Activated B cell treated with CpG ODN at 0.5 μM for 24 hours (primary cell): ENCODE measurements at places on chromosomes 1 and 21. TPM values are rescaled to one million over a fixed set of nuclear protein-coding genes. Genes with fewer than 3 reads are reported as not detected.

- DNase-seq, result no peak
These were observed 56.9 kb upstream of the LBR start for GRCh38 chr1:225484657-225485214.

DNA sequence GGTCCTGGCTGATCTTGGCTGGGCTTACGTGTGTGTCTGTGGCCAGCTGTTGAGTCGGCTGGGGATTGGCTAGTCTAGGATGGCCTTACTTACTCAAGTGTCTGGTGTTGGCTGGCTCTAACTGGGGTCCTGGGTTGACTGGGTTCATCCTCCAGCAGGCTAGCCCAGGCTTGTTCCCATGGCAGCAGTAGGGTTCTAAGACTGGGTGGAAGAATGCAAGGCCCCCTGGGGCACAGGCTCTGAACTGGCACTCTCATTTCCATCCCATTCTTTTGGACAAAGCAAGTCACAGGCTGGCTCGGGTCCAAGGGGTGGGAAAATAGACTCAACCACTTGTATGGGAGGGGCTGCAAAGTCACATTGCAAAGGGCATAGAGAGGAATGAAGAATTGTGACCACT lies 7.9 kb upstream of the OPRD1 start:
- no peak for DNase-seq

DNA sequence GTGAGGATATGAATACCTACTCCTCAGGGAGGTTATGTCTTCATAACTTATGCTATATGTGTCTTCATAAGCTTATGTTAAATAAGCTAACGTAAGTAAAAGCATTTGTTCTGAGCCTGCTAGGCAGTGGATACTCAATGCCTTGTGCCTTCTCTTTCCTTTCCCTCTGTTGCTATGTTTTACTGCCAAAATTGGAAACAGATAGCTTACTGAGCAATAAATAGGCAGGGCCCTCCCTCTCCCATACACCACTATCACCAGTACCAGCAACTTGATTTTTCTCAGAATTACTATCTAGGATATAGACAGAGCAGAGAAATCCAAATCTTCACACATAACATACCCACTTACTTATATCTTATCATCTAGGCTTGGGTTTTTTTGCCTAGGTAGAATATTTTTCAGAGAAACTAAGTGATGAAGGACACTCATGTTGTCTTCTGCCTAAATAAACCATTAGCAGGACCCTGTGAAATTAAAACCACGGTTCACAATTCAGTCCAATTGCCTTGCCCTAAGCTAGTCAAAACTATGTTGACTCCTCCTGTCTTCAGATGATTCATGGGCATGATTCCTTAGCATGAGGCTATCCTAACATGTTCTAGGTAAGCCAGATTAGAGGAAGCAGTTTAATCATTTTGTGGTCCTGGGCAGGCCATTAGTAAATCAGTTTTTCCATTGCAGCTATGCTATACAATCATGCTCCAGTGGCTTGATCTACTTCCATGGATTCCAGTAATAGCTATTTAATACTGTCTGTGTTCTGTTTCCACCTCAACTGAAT lies 15.9 kb upstream of the LRRC8C start:
- no peak for DNase-seq

- no peak for DNase-seq
These were observed 27.9 kb downstream of the SSBP3 start for GRCh38 chr1:54378157-54378873.

DNA sequence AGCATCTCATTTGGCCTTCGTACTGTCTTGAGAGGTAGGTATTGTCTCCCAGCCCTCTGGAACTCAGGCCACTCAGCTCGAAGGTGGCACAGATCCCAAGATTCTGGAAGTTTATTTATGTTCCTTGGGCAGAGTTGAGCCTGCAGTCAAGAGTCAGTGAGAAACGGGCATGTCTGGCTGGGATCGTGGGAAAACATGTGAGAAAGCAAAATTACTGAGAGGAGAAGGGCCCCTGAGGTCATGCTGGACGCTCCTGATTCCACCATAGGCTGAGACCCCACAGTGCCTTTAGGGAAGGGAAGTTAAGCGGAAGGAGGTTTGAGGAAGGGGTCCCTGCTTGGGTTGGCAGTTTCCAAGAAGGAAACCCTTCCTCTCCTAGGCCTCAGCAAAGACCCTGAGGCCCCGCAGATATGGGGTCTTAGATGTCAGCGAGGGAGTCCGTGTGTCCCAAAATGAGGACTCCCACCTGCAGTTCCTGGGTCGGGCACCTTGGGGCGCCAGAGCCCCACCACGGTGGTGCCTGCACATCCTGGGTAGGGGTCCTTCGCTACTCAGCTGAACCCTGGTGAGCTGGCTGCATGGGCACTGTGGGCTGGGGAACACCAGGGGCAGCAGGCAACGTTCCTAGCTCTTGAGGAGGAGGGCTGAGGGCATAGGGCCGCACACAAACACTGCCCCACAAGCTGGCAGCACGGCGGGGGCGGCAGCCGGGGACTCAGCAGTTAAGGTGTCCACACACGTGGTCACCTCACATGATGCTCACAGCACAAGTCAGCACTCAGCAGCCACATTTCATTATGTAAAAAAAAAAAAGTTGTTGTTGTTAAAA lies 12.3 kb upstream of the SEMA4A start:
- no peak for DNase-seq

DNA sequence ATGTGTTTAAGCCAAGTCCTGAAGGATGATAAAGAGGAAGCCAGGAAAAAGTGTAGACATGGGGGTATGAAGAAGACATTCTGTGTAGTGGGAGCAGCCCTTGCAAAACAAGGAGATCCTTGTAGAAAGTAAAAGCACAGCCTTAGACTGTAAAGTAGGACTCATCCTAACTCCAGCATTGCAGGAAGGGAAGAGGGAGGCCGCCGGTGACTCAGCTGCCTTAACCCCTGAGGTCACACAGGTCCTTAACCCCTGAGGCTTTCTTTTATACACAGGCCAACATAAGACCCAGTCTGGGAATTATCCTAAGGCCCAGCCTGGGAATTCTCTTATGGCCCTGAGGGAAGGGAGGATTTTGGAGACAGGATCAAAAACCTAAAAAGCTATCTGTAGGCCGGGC lies 18.0 kb downstream of the PGM1 start:
- DNase-seq, result no peak

GRCh38 chr1:224867715-224868114 lies 61.8 kb upstream of the DNAH14 start:
- no peak for DNase-seq

- DNase-seq, result peak; percentile 25
These were observed 99.1 kb upstream of the ACTRT2 start for GRCh38 chr1:2921970-2922686.

DNA sequence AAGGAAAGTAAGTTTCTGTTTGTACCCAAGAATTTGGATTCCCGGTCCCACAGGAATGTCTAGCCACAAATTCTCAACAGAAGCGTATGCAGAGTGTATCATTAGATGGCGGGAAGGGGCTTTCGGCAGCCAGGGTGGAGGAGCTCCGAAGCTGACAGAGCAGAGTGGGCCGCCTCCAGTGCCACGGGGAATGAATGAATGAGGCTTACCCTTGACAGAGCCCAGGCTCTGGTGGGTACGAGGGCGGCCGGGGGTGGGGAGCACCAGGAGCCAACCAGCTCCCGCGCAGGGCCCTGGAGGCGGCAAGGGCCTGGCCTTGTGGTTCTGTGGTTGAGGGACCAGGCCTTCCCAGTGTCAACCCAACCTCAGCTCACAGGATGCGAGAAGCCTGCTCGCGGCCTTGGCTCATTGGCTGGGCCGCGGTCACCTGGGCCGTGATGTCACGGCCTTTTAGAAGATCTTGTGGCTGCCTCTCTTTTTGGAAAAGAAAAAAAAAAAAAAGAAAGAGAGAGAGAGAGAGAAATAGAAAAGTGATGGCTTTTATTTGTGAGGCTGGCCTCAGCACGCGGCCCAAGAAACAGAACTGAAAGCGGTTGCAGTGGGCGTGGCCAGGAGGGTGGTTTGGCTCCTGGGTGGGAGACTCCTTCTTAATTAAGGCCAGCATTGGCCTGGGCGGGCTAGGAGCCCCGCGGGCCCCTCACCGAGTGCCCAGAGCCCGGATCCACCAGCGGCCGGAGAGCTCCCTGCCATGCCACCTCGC lies 34.9 kb upstream of the RUNX3 start:
- DNase-seq, result peak; percentile 67

- DNase-seq, result no peak
These were observed 118.4 kb upstream of the TNR start for GRCh38 chr1:175861626-175862367.

DNA sequence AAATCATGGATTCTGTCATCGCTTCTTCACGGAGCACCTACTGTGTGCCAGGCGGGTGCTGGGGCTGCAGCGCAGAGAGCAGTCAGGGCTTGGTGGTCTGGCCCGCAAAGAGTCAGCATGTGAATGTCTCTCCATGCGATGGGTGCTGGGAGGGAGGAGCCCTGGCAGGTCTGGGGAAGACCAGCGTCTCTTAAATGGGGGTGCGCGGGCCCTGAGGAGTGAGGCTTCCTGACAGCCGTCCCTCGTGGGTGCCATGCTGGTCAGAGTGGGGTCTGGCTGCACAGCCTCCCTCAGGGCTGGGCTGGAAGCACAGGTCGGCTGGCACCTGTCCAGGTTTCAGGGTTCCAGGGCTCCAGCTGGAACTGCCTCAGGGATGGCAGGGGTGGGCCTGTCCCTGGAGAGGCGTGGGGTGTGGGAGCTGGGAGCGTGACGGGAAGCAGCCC lies 18.5 kb downstream of the TP73 start:
- no peak for DNase-seq

GRCh38 chr21:41216486-41216885 lies 48.5 kb downstream of the BACE2 start:
- DNase-seq, result no peak

DNA sequence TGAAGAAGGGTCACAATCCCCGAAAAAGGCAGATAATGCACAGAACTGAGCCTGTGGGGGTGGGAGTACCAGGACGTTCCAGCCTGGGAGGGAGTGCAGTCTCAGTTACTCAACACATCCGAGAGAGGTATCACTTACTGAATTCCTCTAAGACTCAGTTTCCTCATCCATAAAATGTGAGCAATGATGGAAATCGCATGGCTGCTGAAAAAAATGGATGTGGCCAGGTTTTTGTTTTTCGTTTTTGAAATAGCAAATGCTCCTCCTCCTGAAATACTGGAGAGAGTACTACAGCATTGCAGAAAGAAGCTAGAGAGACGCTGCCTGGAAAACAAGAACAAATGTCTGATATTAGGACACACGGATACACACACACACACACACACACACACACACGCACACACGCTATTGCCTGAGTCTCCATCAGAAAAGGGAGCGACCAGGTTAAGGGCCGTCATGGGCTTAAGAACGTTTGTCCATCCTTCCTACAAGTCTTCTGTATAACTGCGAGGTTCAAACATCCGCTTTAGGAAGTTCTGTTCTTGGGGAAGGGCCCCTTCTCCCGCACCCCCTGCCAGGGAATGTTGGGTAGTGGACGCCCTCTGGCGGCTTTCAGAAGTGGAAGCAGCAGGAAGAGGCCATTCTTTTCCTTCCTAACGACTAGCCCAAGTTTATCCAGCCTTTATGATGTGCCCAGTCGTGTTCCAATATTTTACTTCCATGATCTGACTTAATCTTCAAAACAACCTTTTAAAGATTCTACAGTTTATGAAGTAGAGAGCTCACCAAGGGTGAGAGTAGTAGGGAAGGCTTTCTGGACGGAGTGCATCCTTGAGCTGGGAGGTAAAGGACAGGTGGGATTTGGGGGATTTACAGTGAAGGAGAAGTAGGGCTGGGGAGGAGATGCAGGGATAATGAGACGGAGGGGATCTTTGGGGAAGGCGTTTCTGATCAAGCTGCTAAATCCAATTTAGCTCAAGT lies 699 bp upstream of the NES start:
- DNase-seq, result no peak

- DNase-seq, result no peak
These were observed 141.4 kb downstream of the PEX14 start for GRCh38 chr1:10615932-10616671.

DNA sequence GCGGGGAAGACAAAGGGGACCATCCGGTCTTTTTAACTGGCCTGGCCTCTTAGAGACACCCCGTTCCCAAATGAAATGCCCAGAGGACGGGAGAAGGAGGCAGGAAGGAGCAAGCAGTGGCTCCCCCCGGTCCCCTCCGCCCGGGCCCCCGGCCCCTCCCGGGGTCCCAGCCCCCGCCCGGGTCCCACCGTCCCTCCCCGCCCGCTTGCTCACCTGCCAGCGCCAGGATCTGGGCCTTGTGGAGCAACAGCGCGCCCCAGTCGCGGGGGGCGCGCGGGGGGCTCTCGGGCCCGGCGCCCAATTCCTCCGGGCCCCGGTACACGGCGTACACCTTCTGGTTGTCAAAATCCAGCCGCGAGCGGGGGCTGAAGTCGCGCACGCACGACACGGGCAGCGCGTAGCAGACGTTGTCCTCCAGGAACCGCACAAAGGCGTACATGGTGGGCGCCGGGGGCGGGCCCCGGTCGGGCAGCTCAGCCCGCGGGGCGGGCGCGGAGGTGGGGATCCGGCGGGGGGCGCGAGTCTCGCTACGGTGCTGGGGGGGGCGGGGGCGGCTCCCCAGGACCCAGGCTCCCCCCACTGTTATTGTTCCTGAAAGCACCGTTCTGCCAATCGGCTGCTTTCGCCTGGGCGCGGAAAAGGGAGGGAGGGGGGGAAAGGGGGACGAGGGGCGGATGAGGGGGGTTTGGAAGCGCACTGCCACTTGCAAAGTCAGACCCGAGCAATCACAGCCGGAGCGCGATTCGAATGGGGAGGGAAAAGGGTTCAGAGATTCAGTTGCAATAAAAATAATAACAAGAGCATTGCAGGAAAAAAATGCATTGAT lies at the start of gene BEND5:
TSS of gene BEND5 (minus strand) at position 499 of the 826 bp plus-strand sequence. CDS start at position 439, 60 bp downstream.
- DNase-seq, result peak; percentile 65

DNA sequence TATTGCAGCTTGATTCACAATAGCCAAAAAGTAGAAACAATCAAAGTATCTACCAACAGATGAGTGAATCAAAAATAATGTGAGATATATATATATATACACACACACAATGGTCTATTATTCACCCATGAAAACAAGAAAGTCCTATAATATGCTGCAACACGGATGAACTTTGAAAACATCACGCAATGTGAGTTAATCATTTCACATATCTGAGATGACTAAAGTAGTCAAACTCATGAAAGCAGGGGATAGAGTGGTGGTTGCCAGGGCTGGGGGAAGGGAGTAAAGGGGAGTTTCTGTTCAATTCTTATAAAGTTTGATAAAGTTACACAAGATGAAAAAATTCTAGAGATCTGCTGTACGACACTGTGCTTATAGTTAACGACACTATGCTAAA lies 1234.8 kb downstream of the MRPL39 start:
- DNase-seq, result no peak

- DNase-seq, result no peak
These were observed 444.9 kb downstream of the LTN1 start for GRCh38 chr21:28547766-28548165.

DNA sequence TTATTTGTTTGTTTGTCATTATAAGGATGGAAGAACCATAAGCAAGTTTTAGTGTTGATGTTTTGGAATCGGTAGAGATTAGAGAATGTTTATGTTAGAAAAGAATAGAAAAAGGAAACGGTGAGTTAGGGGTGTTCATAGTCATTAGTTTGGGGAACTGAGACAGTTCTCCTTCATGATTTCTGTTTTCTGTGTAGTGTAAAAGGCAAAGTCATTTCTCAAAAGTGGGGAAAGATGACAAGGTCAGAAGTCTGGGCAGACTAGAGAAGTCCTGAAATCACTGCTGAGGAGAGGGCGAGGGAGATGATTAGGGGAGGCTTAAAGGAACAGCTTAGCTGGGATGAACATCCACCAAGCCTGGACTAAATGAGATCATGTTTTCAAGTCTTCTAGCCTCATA lies 498.9 kb downstream of the TTLL7 start:
- DNase-seq, result no peak

Gene AADACL3
- total RNA-seq, result not detected in 2 replicates

Gene KDF1
- 0.59 and 0.75 TPM in 2 replicates for total RNA-seq

Gene TMEM81
- total RNA-seq, result 3.3 and 3.5 TPM in 2 replicates

Gene LCE1E
- total RNA-seq, result not detected in 2 replicates

Gene TSPAN2
- 0.91 TPM in 1 of 2 replicates, not detected in the other for total RNA-seq

Gene PIK3R3
- total RNA-seq, result 1.0 and 1.3 TPM in 2 replicates

Gene DCDC2B
- not detected in 2 replicates for total RNA-seq

Gene S100A1
- 0.31 and 0.69 TPM in 2 replicates for total RNA-seq

Gene HUNK
- 0.51 and 1.5 TPM in 2 replicates for total RNA-seq
